ENCODE measurements at places on chromosomes 3 and 15.

DNA sequence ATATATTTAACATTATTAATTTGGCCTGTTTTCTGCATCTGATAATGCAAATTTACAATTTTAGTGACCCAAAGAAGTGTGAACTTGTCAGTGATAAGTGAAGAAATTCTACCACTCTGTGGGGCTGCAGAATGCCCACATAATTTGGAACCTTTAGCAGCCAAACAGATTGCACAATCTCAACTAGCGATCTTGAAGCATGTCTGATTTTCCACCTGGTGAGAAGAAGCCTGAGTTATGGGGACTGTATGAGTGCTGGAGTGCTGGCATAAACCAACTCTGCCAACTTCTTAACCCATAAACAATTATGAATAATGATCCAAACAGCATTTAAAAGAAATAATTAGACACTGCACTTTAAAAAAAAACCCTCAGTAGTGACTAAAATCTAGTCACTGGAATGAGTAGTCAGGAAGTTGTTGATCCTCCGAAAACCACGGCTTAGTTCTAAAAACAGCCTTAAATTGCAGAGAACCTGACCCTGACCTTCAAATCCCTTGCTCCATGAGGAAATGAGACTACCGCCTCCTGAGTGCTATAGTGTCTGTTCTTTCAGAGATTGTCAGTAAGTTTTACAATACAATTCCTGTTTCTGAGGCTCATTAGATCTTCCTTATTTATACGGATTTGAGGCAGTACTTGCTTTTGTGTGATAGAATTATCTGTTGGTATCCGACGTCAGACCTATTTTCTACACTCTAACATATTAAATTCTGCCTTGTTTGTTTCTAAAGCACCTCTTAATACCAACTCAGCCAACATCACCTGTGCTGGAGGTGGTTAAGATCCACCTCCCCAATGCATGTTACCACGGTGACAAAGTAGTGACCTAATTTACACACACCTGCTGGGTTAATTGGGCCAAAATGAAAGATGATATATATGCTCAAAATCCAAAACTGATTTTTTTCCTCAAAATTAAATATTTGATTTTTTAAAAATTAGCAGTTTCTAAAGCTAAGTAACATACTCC lies 267.7 kb downstream of the ZBTB20 start:
- no peak for DNase-seq

DNA sequence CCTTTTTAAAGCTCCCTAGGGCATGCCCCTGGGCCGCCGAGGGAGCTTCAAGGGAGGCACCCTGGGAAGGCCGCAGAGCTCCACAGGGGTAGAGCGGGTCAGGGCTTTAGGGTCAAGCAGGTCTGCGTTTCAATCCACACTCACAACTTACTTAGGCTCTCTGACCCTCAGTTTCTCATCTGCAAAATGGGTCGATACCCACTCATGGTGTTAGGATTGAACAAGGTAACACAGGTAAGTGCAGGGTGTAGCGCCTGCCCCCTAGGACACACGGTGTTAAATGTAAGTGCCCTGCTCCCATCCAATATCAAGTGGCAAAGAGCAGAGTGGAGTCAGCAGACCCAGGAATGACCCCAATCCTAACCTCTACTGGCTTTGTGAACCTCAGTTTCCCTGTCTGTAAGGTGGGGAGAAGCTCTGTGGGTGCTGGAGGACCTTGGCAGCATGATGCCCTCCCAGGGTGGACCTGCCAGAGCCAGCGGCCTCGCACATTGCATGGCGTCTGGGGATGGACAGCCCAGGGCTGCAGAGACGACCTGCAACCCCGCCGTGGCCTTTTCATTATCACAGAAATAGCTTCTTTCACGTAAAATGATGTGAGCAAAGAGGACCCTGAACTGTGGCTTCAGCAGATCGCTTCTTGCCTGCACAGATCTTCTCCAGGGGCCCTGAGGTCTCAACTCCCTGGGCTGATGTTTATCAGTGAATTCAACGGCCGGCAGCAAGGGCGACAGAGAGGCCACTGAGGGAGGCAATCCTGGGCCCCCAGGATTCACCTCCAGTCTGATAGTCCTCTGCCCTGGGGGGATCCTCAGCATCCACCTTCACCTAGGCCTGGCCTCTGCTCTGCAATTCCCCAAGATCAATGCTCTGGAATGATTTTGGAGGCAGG lies 138.5 kb downstream of the CHSY1 start:
- no peak for DNase-seq

GRCh38 chr15:42036112-42036905 lies 15.5 kb upstream of the PLA2G4E start:
- DNase-seq = peak; percentile 45

DNA sequence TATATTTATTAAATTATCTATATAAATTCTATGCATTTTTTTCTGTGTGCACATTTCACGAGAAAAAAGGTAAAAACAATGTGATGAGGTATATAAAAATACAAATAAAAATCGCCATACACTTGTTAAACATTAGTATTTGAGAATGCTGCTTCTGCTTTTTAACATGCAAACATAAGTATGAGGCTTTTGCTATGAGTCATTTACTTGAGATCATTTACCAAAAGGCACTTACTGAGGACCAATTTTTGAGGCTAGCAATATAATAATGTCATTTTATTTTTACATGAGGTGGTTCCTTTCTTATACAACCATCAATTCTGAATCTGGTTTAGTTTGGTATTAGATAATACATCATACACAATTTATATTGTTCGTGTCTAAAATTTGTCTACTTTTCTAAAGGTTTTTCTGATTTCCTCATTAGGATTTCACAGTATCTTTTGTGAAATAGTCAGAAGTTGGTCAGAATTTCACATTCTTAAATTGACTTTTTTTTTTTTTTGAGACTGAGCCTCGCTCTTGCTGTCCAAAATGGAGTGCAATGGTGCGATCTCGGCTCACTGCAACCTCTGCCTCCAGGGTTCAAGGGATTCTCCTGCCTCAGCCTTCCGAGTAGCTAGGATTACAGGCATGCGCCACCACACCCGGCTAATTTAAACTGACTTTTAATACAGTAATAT lies 25.6 kb downstream of the DCUN1D1 start:
- no peak for DNase-seq

GRCh38 chr3:177934001-177934891 lies 602.0 kb upstream of the KCNMB2 start:
- DNase-seq = no peak

DNA sequence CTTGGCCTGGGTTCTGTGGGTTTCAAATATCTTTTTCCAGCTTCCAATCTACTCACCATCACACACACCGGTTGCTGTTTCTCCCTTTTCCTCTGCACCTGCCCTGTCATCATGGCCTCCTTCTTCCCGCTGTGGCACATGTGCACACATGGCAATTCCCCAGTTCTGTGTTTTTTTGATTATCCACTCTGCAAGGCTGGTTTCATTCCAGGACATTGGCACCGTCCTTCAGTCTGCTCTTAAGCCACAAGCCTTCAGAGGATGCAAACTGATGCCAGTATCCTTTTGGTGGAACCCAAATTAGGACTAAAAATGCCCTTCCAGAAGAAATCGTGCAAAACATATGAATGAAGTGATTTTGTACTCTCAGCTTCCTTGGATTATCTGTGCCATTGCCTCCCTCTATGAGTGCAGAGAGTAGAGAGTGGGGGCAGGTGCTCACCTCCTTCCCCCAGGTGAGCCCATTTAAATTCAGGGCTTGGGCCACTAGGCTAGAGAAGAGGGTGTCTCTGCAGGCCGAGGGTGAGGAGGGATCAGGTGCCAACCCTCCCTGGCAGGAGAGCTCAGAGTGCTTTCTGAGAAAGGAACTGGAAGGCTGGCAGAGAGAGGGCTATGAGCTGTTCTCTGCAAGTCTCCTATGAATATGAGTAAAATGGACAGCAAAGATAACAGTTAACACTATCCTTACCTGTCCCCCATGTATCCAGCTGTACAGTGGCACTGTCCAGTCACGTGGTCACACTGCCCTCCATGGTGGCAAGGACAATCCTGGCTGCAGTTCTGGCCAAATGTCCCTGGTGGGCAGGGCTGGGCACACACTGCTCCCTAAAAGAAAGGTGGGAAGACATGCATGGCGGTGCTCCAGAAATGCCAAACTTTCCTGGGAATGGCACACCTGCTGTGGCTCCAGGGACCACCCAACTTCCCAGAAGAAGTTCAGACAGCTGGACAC lies 100.8 kb downstream of the RAB11A start:
- no peak for DNase-seq

GRCh38 chr3:45910892-45911291 lies 24.5 kb downstream of the CCR9 start:
- DNase-seq = no peak

GRCh38 chr3:112769286-112769978 lies 77.2 kb downstream of the CD200R1L start:
- no peak for DNase-seq

- DNase-seq = no peak
Measured at GRCh38 chr3:60801307-60801706, 449.9 kb downstream of the FHIT start.

GRCh38 chr15:39869858-39870515 lies 50.1 kb downstream of the GPR176 start:
- no peak for DNase-seq

GRCh38 chr3:21117370-21117769 lies 633.6 kb downstream of the ZNF385D start:
- no peak for DNase-seq

DNA sequence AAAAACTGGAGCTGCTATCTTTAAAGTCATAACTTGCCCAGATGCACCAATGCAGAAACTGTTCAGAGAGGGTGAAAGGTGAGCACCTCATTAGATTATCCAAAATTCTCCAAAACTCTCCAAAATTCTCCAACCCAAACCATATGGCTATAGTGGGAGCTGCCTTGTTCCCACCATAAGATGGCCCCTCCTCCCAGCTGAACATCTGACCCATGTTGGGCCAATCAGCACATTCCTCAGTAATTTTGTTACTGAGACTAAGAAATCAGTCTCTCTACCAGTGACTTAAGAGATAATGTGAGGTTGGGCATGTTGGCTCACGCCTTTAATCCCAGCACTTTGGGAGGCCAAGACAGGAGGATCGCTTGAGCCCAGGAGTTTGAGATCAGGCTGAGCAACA lies 32.8 kb downstream of the DPH3 start:
- DNase-seq = no peak

Measured in SK-N-SH (cell line).